ENCODE measurements at places on chromosomes 2 and 18.

DNA sequence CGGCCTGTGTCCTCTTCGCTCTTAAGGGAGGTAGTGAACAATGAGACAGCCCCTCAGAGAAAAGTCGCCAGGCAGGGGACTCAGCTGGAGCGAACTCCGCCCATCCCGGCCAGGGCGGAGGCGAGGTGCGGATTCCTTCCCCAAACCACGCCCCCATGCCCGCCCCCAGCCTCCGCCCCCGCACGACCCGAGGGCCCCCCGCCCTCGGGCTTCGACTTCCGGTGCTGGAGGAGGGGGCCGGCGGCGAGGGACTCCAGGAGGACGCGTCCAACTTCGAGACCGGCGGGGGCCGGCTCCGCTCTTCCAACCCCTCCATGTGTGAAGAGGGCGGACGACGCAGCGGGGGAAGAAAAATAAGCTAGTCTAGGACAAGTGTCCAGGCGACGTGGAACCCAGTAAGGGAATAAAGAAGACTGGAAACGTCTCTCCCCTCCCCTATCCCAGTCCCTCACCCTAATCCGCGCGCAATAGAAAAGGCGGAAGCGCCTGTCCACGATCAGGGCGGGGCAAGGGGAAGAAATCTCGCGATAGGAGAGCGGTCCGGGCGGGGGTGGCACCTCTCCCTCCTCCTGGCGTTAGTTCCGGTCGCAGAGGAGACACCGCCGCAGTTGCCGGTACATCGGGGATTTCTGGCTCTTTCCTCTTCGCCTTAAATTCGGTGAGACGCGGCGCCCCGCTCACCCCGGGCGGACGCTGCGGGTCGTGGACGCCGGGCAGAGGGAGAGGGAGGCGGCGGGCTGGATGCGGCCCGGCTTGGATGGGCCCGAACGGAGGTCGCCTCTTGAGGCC is at the start of gene BZW1:
TSS of gene BZW1 (plus strand) at position 578 of the 789 bp plus-strand sequence. CDS start 1,308 bp downstream, outside the sequence.
- peak; percentile 97 for DNase-seq

GRCh38 chr2:105431367-105432043 is 32.7 kb upstream of the FHL2 start:
- DNase-seq: no peak

DNA sequence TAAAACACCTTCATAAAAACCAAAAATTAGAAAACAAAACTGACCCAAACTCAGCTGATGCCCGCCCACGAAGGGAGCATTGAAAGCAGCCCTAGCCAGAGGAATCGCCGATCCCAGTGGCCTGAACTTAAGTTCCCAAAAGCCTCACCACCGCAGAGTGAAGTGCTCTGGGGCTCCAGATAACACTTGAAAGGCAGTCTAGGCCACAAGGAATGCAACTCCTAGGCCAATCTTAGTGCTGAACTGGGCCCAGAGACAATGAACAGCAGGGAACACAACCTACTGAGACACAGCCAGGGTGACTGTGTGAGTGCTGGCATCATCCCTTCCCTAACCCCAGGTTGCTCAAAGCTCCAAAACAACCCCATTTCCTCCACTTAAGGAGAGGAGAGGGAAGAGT is 59.6 kb upstream of the CHN1 start:
- no peak for DNase-seq

DNA sequence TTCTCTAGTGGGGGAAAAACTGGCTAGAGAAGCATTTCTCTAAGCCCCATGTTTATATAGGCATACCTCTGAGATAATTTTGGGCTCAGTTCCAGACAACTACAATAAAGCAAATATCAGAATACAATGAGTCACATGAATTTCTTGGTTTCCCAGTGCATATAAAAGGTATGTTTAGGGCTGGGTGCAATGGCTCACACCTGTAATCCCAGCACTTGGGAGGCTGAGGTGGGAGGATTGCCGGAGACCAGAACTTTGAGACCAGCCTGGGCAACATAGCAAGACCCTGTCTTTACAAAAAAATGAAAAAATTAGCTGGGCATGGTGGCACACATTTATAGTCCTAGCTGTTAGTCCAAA is 22.2 kb downstream of the TSN start:
- no peak for DNase-seq

DNA sequence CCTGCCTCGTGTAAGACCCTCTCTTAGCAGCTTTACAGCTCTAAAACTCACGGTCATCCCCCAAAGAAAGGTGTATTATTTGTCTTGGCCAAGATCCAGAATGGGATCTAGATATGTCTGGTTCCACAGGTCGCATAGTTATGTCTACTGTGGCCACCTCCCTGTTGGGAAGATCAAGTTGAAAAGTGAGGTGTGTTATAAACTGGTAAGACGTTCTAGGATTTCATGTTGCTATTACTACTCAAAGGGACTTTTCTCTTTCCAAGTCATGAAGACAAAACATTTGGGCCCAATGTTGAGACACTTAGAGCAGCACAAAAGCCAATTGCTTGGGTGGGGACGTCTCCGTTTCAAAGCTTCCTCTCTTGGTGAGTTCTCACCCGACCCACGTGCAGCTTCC is 766.0 kb downstream of the RNF144A start:
- no peak for DNase-seq

DNA sequence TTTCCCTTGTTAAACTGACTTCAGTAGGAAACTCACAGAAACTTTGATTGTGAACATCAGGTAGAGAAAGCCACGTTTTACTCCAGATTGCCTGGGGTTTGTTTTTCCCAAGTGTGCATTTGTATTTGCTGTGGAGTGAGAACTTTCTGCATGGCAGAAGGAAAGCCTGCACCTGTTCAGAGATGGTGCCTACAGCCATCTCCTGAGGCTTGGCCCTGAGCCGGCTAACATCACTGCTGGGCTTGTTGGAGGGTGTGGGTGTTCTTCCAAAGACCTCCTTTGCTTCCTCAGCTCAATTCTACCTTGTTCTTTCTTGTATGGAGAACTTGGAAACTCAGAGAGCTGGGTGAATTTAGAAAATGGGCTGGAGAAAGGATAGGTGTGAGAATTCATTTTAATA is 16.1 kb downstream of the KCNS3 start:
- no peak for DNase-seq

DNA sequence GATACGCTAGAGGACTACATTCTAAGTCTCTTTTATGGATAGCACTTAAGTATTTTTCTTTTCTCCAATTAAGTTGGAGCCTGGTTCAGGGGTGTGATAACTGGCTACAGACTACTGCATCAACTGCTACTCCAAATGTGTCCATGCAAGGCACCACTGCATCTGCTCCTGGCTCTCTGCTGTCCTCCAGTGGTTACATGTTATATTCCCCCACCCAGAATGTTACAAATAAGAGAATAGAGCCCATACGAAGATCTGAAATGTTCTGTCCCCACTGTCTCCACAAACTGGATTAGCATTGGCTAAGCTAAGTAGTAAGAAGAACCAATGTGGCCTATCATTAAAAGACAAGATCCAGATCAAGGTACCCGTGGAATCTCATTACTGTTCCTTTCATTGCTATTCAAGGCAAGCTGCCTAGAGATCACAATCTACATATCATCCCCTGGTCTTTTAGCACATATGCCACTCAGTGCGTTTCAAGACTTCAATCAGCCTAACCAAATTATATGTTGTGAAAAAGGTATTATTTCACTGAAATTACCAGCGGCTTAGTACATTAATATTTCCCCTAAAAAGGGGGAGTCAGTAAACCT is 308.3 kb upstream of the SLC8A1 start:
- DNase-seq: no peak

- DNase-seq: no peak
These were observed 1.1 kb downstream of the RNF181 start for GRCh38 chr2:85596486-85597143.

- DNase-seq: no peak
These were observed 85.0 kb downstream of the FMNL2 start for GRCh38 chr2:152419944-152420343.

- DNase-seq: no peak
These were observed 51.1 kb upstream of the EPC2 start for GRCh38 chr2:148593421-148593820.
